Stimulated activated CD8-positive, alpha-beta memory T cell treated with anti-CD3 and anti-CD28 coated beads, Interleukin-7, amount 100 ng/mL, for 1 hour (primary cell): ENCODE measurements at places on chromosomes 13 and 19.
A peak's percentile ranks its signal among the peaks of the same experiment; 100 is the strongest.

DNA sequence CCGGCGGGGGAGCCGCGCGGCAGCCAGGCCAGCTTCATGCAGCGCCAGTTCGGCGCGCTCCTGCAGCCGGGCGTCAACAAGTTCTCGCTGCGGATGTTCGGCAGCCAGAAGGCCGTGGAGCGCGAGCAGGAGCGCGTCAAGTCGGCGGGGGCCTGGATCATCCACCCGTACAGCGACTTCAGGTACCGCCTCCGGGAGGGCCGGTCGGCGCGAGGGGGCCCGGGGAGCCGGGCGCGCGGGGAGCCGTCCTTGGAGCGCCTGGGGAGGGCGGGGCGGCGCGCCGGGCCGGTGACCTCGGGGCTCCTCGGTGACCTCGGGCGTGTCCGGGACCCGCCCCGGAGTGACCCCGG, 690 bp downstream of the HCN2 start:
- DNase-seq = no peak

DNA sequence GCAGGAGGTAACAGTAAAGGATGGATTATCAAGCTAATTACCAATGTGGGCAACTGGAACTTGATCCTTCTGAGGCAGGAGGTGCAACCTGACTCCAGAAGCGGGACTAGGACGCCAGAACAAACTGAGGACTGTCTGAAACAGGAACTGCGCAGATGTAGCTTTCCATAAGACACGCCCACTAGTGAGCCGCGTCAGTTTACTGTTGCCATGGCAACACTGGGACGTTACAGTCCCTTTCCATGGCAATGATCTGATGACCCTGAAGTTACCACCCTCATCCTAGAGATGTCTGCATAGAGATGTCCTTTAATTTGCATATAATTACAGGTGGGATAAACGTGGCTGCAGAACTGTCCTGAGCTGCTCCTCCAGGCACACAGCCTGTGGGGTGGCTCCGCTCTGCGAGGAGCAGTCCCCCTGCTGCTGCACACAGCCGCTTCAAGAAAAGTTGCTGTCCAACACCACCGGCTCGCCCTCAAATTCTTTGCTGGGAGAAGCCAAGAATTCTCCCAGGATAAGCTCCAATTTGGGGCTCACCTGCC, 816.6 kb downstream of the UQCRFS1 start:
- no peak for DNase-seq

DNA sequence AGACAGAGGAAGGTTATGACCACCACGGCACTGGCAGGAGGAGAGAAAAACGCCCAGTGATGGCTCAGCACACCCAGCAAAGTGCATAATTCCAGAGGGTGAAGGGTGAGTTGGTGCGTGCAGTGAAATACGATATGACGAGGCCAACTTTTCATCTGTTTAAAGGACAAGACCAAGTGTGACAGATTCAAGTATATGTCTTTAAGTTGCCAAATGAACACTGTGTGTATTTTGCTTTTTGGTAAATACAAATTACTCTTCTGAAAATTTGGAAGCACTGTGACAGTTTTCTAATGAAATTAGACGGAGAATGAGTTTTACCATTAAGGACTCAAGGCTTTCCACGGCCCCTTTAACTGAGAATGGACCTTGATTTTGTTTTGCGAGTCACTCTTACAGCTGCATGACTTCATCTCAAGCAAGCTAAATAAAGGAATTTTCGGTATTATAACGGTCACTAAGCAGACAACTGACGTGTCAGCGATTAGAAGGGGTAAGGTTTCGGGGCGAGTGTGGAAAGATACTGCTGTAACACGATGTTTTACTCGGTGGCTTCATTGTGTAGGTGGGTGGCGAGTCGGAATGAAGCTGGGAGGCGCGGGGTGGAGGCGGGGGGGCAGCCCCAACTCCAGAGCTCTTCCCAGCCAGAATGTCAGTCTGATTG, 22.8 kb downstream of the COL4A2 start:
- DNase-seq = no peak

GRCh38 chr13:21608961-21609360, 5.0 kb upstream of the MICU2 start:
- DNase-seq = no peak

DNA sequence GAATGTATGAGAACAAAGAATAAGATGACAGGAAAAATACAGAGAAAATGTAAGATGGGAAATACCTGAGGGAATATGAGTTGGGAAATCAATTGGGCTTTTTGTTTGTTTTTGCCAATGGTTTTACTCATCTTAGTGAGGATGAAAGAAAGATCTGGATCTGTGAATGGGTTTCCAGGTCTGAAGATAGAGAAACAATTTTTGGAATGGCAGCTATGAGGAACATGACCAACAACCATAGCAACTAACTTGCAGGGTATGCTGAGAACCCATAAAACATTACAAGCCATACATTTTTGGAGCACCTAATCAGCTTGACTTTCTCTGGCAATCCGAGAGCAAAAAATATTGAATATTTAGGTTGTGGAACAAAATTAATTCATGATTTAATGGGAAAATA, 290.0 kb downstream of the KCTD12 start:
- no peak for DNase-seq

- no peak for DNase-seq
Measured at GRCh38 chr19:51676566-51677083, 16.5 kb upstream of the SPACA6 start.

DNA sequence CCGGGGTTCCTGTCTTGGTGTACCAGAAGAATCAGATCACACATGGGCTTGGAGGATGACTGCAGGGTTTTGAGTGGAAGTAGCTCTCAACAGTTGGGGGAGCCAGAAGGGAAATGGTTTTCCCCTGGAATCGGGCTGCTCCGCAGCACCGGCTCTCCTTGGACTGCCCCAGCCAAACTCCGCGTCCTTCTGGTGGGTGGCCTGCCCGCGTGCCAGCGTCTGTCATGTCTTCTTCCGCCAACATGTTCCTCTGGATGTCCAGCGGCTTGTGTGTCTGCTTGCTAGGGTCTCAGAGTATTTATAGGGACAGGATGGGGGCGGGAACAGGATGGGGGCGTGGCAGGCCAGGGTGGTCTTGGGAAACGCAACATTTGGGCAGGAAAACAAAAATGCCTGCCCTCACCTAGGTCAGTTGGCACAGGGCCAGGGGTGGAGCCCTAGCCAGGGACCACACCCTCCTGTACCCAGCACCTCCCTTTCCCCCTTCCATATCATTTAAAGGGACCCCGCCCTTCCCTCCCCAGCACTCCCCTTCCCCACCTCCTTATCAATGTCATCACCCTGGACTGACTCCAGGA, 1.3 kb upstream of the ZNF30 start:
- DNase-seq = no peak

DNA sequence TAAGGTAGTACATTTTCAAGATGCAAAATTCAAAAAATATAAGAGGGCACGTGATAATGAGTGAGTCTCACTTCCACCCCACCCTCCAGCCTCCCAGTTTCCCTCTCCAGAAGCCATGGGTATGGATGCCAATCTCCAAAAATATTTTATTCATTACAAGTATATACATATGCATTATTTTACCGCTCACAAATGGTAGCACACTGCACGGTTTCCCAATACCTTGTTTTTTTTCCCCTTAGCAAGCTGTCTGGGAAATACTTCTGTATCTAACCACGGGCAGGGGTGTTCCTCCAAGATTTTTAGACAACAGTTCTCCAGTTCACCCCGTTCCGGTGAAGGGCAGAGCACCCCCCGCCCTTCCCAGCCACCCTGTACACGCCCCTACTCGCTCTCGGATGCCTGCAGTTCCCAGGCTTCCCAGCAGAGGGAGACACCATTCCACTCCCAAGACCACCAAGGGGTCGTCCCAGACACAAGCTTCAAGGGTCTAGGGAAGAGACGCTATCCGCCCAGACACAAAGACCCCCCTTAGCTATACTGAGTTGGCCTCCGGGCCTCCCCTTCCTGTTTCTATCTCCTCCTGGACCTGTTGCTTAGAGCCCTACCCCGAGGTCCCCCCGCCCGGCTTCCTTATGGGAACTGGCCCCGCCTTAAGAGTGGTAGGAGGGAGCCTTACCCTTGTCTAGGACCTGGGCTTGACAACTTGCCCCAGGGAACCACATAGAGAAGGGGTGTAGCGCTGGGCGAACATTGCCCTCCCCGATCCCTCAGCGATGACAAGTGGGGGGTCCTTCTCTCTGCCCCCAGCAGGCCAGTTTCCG, 1.1 kb upstream of the FXYD3 start:
- DNase-seq = peak; percentile 51

DNA sequence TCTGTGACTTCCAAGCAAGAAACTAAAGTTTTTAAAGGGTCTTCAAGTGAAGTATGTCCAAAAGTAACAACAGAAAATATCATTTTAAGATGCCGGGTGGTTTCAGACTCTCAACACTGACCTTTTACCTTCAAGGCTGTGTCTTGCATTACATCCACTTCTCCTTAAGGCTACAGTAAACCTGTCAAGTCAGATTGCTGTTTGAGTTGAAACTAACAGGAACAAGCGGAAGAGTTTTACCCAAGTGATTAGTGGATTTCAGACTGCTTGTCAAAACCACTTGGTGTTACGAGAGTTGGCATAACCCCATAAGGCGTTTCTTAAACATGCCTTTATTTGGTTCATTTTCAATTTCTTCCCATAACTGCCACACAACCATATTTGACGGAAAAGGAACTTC, 283.1 kb downstream of the DCT start:
- DNase-seq = no peak

DNA sequence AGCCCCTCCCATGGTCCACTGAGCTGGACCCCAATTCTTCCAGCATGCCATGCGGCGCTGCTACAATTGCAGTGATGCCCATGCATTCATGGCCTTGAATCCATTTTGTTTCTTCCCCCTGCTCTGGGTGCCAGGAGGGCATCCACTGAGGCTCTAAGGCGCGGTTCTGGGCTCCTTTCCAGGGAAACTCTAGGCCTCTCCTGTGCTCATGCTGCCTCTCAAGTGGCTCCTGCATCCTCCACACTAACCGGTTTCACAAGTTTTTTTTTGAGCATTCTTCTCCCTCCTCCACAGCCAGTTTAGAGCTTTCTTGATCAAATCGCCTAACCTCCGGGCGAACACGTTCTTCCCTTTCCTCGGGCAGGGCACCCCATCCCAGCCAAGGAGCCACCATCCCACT, 69.1 kb upstream of the FLT1 start:
- no peak for DNase-seq

- DNase-seq = no peak
Measured at GRCh38 chr19:8025316-8025715, 19.9 kb upstream of the ELAVL1 start.

GRCh38 chr13:48162217-48162616, 67.3 kb upstream of the MED4 start:
- no peak for DNase-seq

DNA sequence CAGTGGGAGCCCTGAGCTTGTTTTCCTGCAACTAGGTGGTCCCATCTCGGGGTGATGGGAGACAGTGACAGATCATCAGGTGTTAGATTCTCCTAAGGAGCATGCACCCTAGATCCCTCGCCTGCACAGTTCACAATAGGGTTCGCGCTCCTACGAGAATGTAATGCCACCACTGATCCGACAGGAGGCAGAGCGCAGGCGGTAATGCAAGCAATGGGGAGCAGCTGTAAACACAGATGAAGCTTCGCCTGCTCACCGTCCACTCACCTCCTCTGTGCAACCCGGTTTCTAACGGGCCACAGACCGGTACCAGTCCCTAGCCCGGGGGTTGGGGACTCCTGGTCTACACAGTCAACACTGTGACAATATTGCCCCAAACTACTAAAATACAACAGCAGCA, 38.8 kb downstream of the CARD8 start:
- no peak for DNase-seq

DNA sequence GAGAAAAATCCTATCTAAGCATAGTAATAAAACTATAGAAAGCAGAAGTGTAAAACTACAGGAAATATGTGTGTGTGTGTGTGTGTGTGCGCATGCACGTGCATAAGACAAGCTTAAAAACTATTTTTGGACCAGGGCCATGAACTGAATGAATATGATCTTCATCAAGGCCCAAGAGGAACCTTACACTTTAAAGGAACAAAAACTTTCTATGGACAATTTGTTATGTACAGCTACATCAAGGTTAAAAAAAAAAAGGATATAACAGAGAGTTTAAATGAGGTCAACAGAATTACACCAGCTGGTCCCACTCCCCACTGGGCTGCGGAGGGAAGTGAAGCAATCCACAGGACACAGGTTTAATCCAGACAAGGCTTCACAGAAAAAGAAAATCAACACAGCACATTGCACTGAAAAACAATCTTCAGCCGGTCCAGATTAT, 151.1 kb downstream of the LHFPL6 start:
- DNase-seq = no peak

GRCh38 chr19:46115396-46116106, 8.9 kb downstream of the IGFL3 start:
- DNase-seq = no peak

DNA sequence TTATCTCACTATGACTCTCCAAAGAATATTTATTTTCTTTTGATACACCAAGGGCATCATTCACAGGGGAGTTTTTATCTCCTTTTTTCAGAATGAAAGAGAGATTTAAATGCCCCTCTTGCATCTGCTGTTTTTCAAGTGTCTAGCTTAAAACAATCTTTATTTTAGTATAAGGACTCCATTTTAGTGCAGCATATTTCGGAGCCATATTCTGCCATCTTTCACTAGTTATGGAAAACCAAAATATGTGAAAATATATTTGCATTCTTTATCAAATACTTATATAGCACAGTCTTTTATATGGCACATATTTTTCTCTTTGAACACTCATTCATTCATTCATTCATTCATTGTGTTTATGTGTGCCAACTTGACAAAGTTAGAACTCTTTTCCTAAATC, 1130.2 kb downstream of the SLITRK5 start:
- DNase-seq = no peak

- peak; percentile 96 for DNase-seq
Measured at GRCh38 chr19:35748106-35749020, at the start of gene LIN37. LIN37 (plus strand) TSS chr19:35748576; CDS start chr19:35748725, 149 bp downstream.

- DNase-seq = no peak
Measured at GRCh38 chr19:9806803-9807202, 12.1 kb downstream of the FBXL12 start.

GRCh38 chr19:15576526-15577156, 38.4 kb upstream of the CYP4F8 start:
- no peak for DNase-seq

GRCh38 chr19:22882797-22883196, 50.7 kb downstream of the ZNF723 start:
- DNase-seq = no peak

GRCh38 chr13:111850458-111850857, 216.5 kb upstream of the SOX1 start:
- DNase-seq = no peak

GRCh38 chr19:52214241-52214640, 24.4 kb downstream of the PPP2R1A start:
- no peak for DNase-seq
